ENCODE measurements at places on chromosomes 7 and 10.

- DNase-seq: peak; percentile 84
These were observed 24.9 kb downstream of the MTURN start for GRCh38 chr7:30159698-30160143.

DNA sequence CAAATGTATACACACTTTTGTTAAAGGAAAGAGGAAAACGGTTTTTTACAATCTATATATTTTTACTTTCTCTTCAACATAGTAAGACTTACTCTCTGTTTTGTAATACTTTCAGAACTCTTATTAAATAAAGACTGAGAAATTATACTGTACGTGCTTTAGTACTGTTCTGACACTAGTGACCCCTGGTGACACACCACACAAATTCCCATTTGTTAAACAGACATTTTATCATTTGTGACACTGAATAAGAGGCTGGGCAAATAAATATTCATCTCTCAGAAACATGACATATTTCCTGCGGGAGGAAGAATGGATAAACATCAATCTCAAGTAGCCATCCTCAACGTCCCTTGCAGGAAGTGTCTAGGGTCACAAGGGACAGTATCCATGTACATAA lies 68.9 kb upstream of the ZNF33B start:
- DNase-seq: no peak

DNA sequence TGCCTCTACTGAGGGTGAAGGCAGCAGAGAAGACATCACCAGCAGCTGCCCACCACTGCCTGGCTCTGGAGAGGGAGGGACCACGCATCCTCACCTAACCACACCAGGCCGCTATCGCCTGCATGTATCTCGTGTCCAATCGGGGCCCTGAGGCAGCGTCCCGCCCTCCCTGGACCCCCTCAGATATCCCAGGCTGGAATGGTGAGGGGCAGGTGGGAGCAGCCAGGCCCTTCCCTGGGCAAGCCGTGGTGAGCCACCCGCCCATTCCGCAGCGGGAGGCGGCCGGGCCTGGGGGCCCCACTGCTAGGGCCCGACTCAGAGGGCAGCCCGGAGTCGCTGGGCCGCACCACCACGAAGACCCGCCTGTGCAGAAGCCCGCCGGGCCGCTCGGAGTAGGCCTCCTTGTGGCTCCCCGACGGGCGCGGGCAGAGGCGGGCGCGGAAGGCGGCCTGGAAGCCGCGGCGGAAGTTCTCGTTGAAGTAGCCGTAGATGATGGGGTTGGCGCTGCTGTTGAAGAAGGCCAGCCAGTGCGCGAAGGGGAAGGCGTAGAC lies 21.6 kb upstream of the PPA1 start:
- DNase-seq: no peak

GRCh38 chr7:54397836-54398612 lies 144.2 kb upstream of the VSTM2A start:
- peak; percentile 5 for DNase-seq
